ENCODE measurements at places on chromosomes 4 and X.

- DNase-seq = no peak
Measured at GRCh38 chr4:125572601-125573000, 257.8 kb downstream of the FAT4 start.

DNA sequence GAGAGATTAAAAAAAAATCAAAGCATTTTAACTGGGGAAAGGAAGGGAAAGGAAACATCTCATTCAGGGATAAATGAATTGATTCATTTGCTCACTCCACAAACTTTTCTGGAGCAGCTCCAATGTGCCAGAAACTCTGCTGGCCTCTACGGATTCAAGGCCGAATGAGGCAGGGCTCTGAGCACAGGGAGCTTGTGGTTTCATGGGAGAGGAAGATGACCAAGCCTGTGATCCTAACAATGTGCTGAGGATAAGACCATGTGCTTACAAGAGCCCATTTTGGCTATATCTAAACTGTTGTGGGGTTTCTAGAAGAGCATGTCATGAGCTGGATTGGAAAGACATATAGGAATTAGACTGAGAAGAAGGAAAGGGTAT lies 137.5 kb downstream of the ZNF674 start:
- no peak for DNase-seq

- no peak for DNase-seq
Measured at GRCh38 chrX:84108584-84108983, 79.4 kb downstream of the RPS6KA6 start.

DNA sequence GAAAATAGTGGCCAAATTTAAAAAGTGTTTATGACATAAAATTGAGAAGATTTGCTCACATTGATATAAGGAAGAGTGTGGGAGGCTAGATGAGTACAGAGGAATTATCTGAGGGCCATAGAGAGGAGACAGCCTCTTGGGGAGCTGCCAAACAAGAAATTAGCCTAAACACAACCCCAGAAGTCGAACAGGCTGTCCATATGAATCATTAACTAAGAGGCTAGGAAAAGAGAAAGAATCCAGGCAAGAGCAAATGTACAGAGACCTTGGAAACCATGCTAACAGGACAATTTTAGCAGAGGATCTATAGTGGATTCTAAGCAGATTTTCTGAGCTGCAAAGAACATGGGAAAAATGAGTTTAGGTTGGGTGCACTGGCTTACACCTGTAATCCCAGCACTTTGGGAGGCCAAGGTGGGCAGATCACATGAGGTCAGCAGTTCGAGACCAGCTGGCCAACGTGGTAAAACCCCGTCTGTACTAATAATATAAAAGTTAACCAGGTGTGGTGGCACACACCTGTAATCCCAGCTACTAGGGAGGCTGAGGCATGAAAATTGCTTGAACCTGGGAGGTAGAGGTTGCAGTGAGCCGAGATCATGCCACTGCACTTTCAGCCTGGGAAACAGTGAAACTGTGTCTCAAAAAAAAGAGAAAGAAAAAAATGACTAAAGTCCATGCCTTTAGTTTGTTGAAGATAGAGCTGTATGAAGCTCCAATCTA lies 76.1 kb downstream of the NWD2 start:
- no peak for DNase-seq

GRCh38 chr4:79854856-79855502 lies 218.1 kb downstream of the ANTXR2 start:
- peak; percentile 32 for DNase-seq

GRCh38 chrX:40146262-40147125 lies 48.7 kb upstream of the BCOR start:
- DNase-seq = no peak

GRCh38 chr4:110639207-110640090 lies 16.6 kb upstream of the PITX2 start:
- DNase-seq = no peak

- no peak for DNase-seq
Measured at GRCh38 chrX:133810925-133811324, 174.5 kb downstream of the GPC3 start.

GRCh38 chr4:182806259-182807252 lies 110.6 kb downstream of the DCTD start:
- DNase-seq = no peak

All from NCI-H524 treated with DMSO at 0.1 percent for 48 hours (cell line).